ENCODE measurements at places on chromosomes 2 and 18.

GRCh38 chr18:34947711-34948125, 93.5 kb upstream of the MAPRE2 start:
- peak; percentile 55 for DNase-seq

DNA sequence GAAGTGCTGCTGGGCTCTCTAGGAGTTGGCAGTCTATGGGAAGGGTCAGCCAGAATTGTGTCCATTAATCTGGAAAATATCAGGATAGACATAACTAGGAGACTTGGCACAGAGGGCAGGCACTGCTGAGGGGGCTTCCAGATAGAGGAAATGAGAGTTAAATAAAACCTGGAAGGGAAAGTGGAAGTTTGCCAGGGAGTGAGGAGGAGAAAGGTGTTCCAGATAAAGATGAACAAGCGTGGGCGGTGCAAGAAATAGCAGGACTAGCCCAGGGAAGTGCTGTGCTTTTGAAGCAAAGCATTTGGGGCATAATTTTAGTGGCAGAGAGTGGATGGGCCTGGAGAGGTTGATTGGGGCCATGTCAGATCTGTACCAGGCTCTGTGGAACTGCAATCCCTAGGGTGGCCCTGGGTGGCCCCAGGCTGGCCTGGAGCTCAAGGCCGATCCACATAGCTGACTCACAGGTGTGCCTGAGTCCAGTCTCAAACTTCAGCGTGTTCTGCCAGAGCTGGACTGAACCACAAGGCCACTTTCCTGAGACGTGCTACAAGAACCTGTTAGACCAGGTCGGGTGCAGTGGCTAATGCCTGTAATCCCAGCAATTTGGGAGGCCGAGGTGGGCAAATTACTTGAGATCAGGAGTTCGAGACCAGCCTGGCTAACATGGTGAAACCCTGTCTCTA, 26.9 kb downstream of the GALM start:
- no peak for DNase-seq

GRCh38 chr2:182921234-182921633, 54.8 kb upstream of the FRZB start:
- no peak for DNase-seq

- no peak for DNase-seq
These were observed 255.1 kb downstream of the STK39 start for GRCh38 chr2:167992278-167992677.

DNA sequence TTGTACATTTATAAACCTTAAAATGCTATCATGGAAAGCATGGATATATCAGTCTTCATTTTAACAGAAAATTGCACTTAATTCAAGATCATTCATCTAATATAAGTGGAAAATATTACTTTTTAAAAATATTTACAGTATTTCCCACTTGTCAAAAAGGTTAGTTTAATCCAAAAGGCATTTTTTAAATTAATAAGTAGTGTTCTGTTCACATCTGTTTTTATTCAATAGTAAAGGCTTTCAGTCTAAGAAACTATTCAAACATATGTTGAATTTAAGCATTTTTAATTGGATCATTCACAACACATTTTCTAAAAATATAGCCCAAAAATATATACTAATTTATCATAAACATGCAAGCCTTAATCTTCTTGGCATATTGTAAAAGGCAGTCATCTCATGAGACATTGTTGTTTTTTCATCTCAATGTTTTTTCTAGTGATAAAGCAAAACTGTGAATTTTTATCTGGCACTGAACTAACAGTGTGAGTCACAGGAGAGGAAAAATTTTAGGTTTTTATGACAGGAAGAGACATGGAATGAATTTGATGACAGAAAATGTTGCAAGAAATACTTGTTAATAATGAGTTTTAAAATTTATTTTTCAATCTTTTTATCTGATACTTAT, 1642.5 kb upstream of the TMEFF2 start:
- peak; percentile 41 for DNase-seq

DNA sequence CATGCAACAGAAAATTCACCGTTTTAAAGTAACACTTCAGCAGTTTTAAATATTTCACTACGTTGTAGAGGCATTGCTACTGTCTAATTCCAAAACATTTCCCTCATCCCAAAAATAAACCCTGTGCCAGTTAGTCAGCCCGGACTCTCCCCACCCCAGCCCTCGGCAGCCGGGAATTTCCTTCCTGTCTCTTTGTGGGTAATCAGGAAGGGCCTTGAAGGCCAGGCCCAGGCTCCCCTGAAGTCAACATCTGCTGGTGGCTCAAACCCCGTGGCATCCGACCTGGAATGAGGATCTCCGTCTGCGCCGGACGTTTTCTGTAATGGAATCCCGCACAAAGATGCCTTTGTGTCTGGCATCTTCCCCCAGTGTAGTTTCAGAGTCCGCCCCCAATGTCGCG, 219.6 kb downstream of the SNTG2 start:
- DNase-seq = no peak

DNA sequence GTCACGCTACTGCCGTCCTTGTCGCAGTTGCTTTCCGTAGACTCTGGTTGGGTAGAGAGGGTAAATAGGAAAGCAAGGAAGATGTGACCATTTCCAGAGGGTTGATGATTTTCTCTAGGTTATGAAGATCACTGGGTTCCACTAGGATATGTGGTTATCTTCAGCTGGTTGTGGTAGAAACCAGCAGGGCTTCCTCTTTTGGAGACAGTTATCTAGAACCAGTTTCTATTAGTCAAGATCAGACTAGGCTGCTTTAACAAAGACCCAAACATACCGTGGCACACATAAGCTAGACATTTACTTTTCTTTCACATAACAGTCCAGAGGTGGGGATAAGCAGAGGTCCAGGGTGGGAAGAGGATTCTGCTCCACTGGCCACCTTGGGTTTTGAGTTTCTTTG, 59.6 kb downstream of the FASTKD2 start:
- no peak for DNase-seq

DNA sequence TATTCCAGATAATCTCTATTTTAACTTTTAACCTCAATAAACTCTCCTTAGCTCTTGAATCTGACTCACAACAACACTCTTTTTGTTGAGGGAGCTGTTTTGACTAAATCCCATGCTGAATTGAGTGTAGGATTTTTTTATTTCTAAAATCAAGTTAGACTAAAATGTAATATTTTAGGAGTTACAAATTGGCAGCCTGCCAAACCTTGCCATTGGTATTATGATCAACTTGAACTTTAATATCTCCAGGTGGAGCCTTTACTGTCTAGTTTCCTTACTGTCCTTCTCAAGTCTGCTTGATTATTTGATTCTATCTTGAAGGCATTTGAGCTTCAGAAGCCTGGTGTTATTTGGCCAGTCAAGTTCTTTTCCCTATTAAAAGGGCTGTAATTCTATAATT, 8.7 kb downstream of the PIKFYVE start:
- DNase-seq = no peak

- no peak for DNase-seq
These were observed 46.6 kb upstream of the GALR1 start for GRCh38 chr18:77203071-77203470.

DNA sequence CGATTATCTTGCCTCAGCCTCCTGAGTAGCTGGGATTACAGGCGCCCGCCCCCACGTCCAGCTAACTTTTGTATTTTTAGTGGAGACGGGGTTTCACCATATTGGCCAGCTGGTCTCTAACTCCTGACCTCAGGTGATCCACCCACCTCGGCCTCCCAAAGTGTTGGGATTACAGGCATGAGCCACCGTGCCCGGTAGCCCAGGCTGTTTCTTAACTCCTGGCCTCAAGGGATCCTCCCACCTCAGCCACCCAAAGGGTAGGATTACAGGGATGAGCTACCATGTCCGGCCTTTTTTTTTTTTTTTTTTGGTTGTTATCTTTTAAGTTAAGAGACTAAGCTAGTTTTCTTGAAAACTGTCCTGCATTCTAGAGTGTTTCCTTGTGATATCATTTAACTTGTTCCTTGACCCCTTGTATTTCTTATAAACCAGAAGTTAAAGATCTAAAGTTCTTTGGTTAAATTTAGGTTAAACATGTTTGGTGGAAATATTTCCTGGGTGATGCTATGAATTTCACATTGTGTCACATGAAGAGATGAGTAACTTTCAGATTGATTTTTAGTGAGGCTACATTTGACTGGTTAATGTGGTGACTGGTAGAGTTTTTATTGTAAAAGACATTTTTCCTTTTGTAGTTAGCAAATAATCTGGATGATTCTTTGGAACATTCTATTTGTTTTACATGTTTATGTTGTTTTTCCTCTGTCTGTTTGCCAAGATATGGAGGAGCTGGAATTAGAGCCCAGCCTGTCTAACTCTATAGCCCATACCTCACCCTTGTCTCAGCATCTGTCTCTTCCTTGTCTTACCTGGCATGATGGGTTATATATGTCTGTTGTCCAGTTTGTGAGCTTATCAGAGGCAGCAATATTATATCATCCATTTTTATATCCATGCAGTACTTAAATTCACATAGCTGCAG, 5.2 kb downstream of the NCAPH start:
- DNase-seq = peak; percentile 93

GRCh38 chr2:6664332-6665061, 201.2 kb downstream of the CMPK2 start:
- no peak for DNase-seq

DNA sequence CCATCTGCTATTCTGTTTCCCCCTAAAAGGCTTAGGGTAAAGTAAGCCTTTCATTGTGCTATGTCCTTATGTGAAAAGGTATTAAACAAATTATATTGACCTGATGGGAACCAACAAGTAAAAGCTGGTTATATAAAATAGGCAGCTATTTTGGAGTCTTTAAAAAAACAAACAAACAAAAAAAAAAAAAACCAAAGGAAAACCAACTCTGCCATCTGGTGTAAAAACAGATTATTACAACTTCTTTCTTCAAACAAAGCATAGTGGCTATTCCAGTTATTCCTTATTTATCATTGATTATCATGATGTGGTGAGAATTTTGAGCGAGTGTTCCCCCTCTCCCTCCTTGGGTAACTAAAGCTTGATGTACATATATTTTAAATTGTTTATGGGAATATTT, 122.3 kb upstream of the FHL2 start:
- DNase-seq = no peak

DNA sequence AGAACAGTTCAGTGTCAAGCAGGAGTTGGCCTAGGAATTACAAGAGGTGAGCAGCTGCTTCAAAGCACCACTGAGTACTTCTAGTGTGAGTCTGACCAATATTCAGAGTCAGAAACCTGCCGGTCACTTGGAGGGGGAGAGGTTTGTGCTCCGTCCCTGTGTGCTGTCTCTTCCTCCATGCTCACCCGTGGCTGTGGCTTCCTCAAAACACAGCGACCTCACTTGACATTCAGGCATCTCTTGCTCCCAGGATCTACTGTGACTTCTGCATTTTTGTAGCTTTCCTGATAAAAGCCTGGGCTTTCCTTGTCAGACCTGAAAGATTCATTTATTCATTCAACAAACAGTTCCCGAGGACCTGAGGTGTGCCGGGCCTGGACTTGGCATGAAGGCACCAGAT, 32.9 kb downstream of the TPRKB start:
- DNase-seq = no peak

DNA sequence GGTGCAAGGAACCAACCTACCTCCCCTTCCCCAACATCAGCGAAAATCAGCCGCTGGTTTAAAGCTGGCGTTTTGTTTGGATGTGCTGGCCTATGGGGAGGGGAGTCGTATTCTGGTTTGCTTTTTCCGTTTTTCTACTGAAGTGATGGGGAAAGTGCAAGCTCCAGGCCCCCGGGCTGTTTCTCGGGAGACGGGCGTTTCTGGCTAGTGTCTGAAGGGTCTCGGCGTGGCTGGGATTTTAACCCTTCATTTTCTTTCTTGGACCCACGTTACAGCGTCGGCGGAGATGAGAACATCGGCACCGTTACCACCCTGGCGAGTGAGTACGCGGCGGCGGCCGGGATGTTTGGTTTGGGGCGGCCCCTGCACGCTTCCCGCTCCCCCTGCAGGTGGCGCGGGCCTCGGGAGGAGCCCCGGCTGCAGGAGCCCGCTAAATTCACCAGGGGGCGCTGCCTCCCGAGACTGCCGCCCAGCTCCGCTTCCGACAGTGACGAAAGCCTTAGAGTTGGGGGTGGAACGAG, 70.7 kb downstream of the PLB1 start:
- peak; percentile 30 for DNase-seq

GRCh38 chr18:79974025-79974654, 9.7 kb downstream of the HSBP1L1 start:
- DNase-seq = no peak

- no peak for DNase-seq
These were observed 684.3 kb downstream of the KCNJ3 start for GRCh38 chr2:155382776-155383175.

DNA sequence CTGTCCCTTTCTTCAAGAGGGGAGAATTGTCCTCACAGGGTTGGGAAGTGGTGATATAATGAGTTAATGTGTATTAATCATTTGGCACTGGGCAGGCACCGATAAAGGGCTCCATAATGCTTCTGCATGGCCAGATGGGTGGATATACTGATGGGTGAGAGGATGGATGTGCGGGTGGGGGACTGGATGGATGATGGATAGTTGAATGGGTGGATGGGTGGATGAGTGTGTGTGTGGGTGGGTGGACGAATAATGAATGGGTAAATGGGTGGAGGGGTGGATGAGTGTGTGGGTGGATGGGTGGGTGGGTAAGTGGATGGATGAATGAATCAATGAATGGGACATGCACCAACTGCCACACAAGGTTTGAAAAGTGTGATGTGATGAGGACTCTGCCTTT, 127.2 kb downstream of the ACKR3 start:
- no peak for DNase-seq

DNA sequence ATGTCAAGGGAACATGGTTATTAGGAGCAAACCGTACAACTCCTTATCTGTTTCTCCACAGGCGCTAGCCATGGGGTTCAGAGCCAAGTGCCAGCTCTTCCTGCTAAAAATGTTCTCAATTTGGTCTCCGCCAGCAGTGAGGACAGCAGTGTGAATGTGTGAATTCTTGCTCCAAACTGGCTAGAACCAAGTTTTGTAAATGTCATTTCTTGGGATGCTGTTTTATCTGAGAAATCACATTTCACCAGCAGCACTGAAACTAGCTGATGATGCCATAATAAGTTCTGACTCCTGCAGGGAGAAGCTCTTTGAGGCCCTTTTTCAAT, 140.6 kb upstream of the LGALSL start:
- DNase-seq = no peak

- DNase-seq = no peak
These were observed 63.3 kb downstream of the RAB31 start for GRCh38 chr18:9771261-9771976.

DNA sequence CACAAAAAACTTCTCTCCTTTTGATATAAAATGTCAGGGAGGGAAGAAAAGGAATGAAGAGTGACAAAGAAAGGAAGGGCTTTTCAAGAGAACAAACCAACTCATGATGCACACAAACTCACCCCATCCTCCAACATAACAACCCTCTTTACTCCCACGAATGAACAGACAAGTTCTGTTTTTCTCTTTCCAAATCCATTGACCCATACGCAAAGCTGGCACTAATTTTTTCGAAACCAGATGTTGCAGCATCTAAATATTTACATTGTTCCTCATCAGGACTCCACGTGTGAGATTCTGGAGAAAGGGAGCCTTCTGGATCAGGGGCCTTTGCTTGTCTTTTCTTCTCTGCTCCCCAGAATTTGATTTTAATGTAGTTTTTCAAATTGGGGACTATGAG, 143.3 kb upstream of the BCL2L11 start:
- no peak for DNase-seq

- DNase-seq = peak; percentile 38
These were observed 16.3 kb upstream of the RMND5A start for GRCh38 chr2:86703704-86704361.
